Left lobe of liver (tissue), 2 donors: ENCODE measurements at places on chromosomes 5 and 9. TPM values are rescaled to one million over a fixed set of nuclear protein-coding genes. Genes with fewer than 3 reads are reported as not detected.

Gene CARTPT
- total RNA-seq: not detected

Gene LCN9
- not detected for total RNA-seq

Gene ZNF189
- 8.3 TPM for total RNA-seq

Gene INSL6
- not detected for total RNA-seq

Gene IL4
- not detected for total RNA-seq

Gene TMEM252
- not detected for total RNA-seq

Gene STC2
- 0.65 TPM for total RNA-seq

Gene TAS2R1
- not detected for total RNA-seq

DNA sequence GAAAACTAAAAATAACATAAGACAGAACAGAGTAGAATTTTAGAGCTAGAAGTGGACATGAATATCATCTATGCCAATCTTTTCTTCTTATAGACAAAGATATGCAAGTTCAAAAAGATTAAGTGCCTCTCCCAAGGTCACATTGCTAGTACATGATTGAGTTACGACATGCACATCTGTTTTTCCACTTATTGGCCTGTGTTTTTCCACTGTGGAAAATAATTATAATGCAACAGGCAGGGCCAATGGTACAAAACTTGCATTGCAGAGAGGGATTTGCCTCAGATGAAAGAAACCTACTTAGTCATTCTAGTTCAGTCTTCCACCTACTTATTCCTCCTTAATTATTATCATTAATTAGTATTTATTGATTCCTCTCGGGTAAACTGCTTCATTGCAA lies 407.8 kb upstream of the SGCD start:
- DNase-seq: no peak

DNA sequence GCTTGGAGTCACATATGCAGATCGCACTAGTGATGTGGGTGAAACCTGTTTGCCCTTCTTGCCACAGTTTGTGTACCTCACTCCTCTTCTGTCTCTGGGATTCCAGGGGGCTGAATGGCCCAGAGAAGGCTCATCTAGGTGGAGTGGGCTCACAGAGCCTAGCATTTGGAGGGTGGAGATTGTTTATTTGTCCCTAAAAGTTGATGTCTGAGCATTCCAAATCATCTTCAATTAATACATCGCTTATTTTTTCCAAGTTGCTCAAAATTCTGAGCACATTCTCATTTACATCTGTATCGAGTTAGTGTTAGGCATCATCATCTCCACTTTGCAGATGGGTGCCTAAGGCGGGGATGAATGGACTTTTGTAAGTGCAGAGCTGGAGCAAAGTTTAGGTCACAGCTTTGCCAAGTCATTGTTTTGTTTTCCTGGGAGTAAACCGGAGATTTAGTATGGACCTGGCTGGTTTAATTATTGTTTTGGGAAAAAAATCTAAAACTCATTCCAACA lies 2.0 kb downstream of the ABL1 start:
- DNase-seq: no peak

- no peak for DNase-seq
Observed at GRCh38 chr9:79763671-79764285, 192.0 kb downstream of the TLE4 start.

- DNase-seq: no peak
Observed at GRCh38 chr9:5500441-5501235, 9.7 kb upstream of the PDCD1LG2 start.

- peak; percentile 60 for DNase-seq
Observed at GRCh38 chr5:170632985-170633234, 129.1 kb downstream of the KCNIP1 start.

- no peak for DNase-seq
Observed at GRCh38 chr9:2018764-2019558, 3.8 kb downstream of the SMARCA2 start.

- peak; percentile 33 for DNase-seq
Observed at GRCh38 chr9:127162046-127162863, 39.8 kb upstream of the ANGPTL2 start.

DNA sequence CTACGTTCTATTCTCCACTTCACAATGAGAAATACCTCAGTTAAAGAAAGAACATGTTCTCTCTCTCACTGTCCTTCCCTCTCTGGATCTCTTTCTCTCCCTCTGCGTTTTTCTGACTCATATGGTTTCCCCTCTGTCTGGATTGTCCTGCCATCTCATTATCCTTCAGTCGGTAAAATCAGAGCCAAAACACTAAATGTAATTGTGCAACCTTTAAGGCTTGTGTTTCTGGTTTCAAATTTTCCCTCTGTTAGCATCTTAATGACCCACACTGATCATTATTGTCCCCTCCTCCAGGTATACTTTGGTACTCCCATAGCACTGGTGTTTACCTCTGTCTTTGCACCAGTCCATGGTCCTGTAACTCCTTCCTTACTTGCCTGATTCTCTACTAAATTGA lies 509.4 kb upstream of the C9orf72 start:
- DNase-seq: no peak

- peak; percentile 15 for DNase-seq
Observed at GRCh38 chr9:113572076-113572861, 108.7 kb downstream of the RGS3 start.

- DNase-seq: peak; percentile 59
Observed at GRCh38 chr5:126503602-126504104, 80.4 kb downstream of the GRAMD2B start.

GRCh38 chr9:2595973-2596372 lies 25.6 kb upstream of the VLDLR start:
- DNase-seq: no peak

GRCh38 chr5:63916786-63917185 lies 45.5 kb downstream of the HTR1A start:
- DNase-seq: no peak

DNA sequence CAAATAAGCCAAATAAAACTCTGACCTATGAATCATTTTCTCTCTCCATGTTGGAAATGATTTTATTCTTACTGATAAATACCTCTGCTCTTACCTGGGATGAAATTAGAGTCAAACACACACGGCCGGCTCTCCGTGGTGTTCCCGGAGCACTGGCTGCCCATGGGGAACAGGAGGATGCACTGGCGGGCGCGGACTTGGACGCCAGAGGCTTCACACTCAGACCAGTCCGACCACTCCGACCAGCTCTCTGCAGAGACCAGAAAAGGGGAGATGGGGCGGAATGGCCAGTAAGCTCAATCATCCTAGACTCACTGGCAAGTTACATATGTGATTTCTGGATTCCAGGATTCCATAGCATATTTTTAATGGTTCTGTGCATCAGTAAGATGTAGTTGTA lies 494.1 kb downstream of the SEMA5A start:
- no peak for DNase-seq
